Placental epithelial cell (primary cell): ENCODE measurements at places on chromosomes 6 and 20. TPM values are rescaled to one million over a fixed set of nuclear protein-coding genes. Genes with fewer than 3 reads are reported as not detected.

The RAET1G gene
- total RNA-seq: 0.43 and 0.79 TPM in 2 replicates

The BCAS1 gene
- total RNA-seq: 0.11 and 0.39 TPM in 2 replicates

The ZC2HC1B gene
- total RNA-seq: 0.33 TPM in 1 of 2 replicates, not detected in the other

The TMX4 gene
- total RNA-seq: 23.2 and 29.4 TPM in 2 replicates

The SLC29A1 gene
- total RNA-seq: 0.39 and 3.9 TPM in 2 replicates

The EDN3 gene
- total RNA-seq: 2.9 and 4.7 TPM in 2 replicates

The ZBTB24 gene
- total RNA-seq: 5.5 and 7.7 TPM in 2 replicates

The OR2H2 gene
- not detected in 2 replicates for total RNA-seq

The CCDC170 gene
- total RNA-seq: not detected in 2 replicates
